Stimulated activated CD4-positive, alpha-beta T cell treated with anti-CD3 and anti-CD28 coated beads, Interleukin-1b, Interleukin-23, amount 100 ng/mL, for 4 hours (primary cell): ENCODE measurements at places on chromosomes 2 and 18.

DNA sequence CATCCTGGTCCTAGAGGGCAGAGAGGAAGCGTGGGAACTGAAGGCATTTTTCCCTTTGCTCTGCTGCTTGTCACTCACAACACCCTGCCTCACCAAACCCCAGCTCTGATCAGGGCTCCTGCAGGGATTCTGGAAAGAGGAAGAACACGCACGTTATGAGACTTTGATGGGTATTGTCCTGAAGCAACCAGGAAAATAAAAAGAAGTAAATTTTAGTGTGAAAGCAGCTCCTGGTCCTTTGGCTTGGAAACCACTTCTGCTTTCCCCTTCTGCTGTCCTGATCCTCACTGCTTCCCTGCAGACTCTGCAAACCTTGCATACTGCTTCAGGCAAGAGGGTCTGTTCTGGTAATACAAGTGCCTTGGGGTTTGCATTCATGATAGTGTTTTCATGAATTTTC lies 164.1 kb downstream of the SLC8A1 start:
- no peak for DNase-seq

- no peak for DNase-seq
These were observed 28.6 kb downstream of the CRACDL start for GRCh38 chr2:98907385-98907784.

- no peak for DNase-seq
These were observed 1142.0 kb upstream of the PIK3C3 start for GRCh38 chr18:40812981-40813515.

- DNase-seq = peak; percentile 58
These were observed 63.6 kb downstream of the CIB4 start for GRCh38 chr2:26577442-26578112.

- DNase-seq = no peak
These were observed 1.1 kb upstream of the RNU4ATAC start for GRCh38 chr2:121529439-121530211.

DNA sequence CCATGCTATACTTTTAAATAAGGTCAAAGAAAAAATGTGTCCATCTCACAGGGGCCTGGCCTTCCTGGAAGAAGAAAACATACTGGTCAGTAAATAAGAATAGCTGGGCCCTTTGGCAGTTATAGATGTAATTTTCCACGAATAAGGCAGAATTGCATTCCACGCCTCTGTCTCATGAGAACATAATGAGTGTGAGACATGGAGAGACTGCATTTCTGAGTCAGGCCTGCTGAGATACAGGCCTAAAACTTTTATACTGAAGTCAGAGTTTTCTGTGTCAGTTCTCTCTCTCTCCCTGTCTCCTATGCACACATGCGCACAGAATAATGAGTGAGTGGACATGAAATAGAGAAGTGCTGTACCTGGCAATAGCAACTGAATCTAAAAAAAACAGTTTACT lies 20.4 kb upstream of the IL1R1 start:
- no peak for DNase-seq

- no peak for DNase-seq
These were observed 88.1 kb downstream of the ASXL2 start for GRCh38 chr2:25790074-25790790.

- no peak for DNase-seq
These were observed 799 bp downstream of the CYTIP start for GRCh38 chr2:157443090-157443489.

- DNase-seq = no peak
These were observed 493.0 kb upstream of the NRP2 start for GRCh38 chr2:205189301-205189700.

DNA sequence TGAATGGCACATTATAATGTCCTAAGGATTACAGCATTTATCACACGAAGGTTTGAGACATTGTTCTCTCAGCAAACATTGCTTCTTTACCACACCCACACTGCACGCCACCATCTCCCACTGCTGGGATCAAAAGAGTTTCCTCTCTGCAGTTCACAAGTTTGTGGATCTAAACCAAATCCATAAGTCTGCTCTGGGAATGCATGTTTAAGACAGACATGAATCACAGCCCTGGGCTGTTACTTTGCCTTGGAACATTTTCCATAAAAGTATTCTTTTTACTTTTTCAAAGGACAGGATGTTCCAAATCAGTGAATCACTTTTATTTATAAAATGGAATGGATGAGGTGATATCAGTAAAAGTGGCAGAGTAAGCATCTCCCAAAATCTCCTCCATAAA lies 36.1 kb downstream of the STPG4 start:
- no peak for DNase-seq

GRCh38 chr2:217610401-217610814 lies 392.4 kb downstream of the TNS1 start:
- DNase-seq = peak; percentile 34

DNA sequence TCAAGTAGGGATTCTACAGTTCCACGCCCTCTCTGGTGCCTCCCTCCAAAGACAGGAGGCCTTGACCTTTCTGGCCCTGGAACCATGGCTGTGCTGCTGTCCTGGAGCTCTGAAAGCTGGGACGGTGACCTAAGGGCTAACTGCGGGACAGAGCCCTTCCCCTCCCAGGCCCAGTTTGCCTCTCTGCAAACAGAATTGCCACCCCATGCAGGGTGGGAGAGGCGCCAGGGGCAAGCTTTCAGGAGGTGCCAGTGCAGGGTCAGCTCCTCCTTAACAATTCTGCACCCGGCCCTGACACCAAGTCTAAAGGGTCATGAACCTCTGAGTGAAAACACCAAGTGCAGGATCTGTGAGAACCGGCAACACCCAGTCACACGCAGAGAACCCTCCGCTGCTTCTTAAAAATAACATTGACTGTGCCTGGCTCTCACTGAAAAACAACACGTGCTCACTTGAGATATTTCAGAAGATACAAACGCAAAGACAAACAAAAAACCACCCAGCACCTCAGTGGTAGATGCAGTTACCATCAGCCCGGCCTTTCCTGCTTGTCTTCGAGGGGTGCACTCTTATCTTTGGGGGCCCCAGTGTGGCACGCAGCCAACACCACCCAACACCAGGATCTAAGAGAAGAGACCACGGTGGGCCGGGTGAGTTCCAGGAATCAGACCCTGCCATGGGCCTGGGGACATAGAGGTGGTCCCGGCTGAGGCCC lies 1.1 kb upstream of the SNED1 start:
- DNase-seq = no peak

GRCh38 chr18:50707855-50708469 lies 111.9 kb downstream of the MRO start:
- DNase-seq = no peak

- no peak for DNase-seq
These were observed 5.1 kb upstream of the PAX8 start for GRCh38 chr2:113283704-113284284.

GRCh38 chr2:8535469-8535795 lies 146.4 kb upstream of the ID2 start:
- no peak for DNase-seq

DNA sequence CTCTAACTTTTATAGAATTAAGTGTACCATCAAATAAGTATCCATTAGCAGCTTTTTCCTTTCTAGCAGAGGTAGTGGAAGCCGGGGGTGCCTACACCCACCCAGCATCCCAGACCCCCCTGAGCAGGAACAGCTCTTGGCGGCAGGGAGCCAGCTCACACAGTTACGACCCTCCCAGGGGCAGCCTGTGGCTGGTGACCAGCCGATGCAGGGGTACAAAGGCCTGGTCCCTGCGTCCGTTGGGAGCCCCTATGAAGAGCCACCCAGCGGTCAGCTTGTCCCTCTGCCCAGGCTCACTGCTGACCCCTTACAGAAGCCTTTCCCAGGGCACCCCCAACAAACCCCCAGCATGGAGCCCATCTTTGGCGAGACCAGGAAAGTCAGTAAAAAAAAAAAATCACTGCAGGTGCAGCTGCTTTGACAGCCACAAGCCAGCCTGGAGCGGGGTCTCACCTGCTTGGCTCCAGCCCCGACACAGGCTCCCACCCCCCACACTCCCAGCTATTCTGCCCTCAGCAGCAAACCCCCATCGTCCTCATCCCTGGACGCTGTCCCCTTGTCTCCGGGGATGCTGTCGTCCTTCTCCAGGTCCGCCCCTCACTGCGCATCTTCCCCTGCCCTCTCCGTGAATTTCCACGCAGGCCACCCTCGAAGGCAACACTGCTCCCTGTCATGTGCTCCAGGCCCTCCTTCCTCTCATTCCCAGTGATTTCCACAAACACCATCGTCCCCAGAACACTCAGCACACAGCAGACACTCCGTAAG lies 43.1 kb downstream of the GPC1 start:
- no peak for DNase-seq

GRCh38 chr2:196380575-196380974 lies 209.2 kb upstream of the STK17B start:
- no peak for DNase-seq

- DNase-seq = no peak
These were observed 3.7 kb upstream of the ZNF638 start for GRCh38 chr2:71327916-71328315.

GRCh38 chr18:35553300-35553699 lies 28.2 kb upstream of the GALNT1 start:
- no peak for DNase-seq

GRCh38 chr2:165109915-165110314 lies 93.9 kb downstream of the SCN3A start:
- DNase-seq = no peak

DNA sequence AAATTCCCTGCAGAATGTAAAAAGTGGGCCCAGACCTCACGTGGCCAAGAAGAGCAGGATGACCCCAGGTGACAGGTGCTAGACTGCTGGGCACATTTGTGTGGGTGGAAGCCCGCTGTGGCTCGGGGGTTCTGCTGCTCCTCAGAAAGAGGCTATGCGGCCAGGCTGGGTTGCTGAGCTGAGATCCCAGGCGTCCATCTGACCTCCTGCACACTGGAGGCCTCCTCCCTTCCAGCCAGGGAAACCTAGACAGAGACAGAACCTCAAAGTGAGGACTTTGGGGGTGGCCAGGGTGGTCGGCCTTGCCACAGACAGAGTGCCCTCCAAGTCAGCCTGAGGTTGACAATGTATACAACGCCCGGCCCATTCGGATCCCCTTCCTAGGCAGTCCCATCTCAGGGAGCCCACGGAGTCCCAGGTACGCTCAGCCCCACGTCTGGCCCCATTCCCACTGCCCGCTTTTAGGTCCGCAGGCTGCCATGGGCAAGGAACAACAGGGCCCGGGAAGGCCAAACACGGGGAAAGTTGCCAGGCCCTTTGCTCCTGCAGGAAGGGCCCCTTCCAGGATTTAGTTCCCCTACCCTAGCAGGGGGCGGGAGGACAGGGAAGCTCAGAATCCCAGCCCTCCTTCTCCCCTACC lies 75.6 kb downstream of the KIAA2012 start:
- no peak for DNase-seq

DNA sequence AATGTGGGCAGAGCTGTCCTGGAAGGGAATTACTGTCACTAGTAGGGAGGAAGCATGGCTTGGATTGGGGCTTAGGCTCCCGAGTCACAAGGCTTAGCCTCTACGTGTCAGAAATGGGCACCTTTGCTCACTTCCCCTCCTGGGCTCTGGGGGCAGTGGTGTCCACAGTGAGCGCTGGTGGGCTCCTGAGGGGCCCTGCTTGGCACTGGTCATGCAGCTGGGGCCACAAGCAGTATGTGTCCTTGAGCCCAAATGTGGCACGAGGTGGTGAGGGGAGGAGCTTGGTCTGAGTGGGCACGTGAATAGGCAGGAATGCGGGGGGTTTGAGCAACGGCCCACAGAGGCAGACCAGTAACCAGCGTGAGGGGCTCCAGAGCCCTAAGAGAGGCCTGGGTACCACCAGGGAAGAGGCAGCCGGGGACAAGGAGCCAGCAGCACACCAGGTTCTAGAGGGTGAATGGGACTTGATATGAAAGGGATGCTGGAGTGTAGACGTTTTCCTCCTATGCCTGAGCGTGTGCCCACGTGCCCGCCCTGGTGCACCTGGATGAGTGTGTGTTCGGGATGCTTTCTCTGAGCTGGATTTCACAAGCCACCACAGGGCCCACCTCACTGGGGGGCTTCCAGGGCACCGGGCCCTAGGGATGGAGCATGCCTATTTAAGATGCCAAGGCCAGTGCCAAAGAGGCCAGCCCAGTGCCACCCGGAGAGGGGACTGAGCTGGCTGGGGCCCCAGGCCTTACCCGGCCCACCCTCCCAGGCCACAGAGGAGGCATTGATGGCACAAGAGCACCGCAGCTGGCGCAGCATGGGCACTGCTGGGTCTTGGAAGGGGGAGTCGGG lies 22.8 kb upstream of the PTMA start:
- no peak for DNase-seq

DNA sequence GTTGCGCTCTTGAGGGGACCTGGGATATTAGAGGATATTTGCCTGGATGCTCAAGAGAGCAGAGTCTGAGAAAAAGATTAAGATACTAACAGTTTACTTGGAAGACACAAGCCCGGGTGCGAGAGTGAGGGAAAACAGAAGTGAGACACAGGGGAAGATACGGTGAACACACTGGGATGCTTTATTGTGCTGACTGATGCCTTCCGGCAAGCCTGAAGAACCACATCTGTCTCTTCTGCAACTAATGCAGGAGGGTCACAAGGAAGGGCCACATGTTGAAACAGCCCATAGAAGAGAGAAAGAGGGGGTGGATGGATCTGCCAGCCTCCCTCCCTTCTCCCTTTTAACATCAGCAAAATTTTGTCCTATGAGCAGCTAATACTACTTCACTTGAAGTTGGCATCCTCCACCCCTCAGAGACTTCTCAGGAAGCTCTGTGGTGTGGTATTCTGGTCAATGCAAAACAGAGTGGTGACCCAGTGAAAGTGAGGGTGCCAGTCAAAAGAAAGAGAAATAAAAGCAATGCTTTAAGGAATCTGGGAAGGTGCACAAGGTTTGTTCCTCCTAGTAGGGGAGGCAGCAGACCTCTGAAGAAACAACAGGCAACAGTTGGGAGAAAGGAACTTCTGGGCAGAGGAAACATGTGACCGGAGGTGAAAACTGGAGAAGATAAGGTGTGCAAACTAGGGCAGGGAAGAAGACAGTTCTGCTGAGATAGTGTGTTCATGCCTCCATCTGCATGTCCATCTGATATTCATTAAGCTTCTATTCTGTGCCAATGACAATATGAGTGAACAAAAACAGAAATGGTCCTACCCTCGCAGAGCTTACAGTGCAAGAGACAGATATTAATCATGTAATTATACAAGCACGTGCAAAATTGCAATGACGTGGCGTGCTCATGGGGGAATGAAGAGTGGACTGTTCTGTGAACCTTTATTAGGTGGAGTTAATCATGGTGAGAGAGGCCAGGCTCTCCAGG lies 107.1 kb downstream of the LYPD6B start:
- no peak for DNase-seq

GRCh38 chr2:20693317-20693716 lies 26.4 kb downstream of the GDF7 start:
- DNase-seq = no peak

GRCh38 chr2:54546923-54547720 lies 91.0 kb downstream of the SPTBN1 start:
- DNase-seq = no peak

DNA sequence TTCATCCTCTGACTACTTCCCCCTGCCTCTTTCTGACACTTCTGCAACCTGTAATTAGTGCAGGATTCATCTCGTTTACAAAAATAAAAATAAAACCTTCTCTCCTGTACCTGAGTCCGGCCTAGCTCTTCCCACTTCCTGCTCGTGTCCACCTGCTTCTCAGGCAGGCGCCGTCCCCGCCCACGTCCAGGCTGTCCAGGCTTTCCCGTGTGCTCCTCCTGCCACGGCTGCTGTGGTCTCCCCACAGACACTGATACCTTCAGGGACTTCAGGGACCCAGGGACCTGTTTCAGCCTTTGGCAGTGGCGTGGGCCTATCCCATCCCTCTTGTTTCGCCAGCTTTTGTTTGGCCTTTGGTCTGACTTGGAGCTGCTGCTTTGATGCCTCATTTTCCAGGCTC lies 272.5 kb downstream of the PHLPP1 start:
- no peak for DNase-seq

GRCh38 chr2:147110317-147110716 lies 734.5 kb upstream of the ACVR2A start:
- no peak for DNase-seq

- DNase-seq = no peak
These were observed 411.2 kb upstream of the PIK3C3 start for GRCh38 chr18:41543815-41544214.
